ENCODE measurements at places on chromosomes 7 and 10.

GRCh38 chr10:7471720-7472367, 61.0 kb upstream of the SFMBT2 start:
- no peak for DNase-seq

DNA sequence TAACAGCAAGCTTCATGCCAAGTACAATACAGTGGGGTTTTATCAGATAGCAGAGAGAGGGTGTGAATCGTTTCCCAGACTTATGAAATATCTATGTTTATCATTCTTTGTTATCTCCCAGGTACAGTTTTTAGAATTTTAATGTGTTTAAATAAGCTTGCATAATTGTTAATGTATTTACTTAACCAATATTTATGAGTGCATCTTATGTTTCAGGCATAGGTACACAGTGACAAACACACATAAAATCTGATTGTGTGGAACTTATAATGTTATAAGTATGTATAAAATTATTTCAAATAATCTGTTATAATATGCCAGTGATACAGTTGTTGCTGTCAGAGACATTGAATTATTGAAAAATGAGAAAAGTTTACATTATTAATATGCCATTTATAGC, 1011.4 kb upstream of the C7orf33 start:
- no peak for DNase-seq

- no peak for DNase-seq
Observed at GRCh38 chr7:17300012-17300411, 1.6 kb downstream of the AHR start.

- no peak for DNase-seq
Observed at GRCh38 chr7:78529392-78529791, 730.8 kb downstream of the PHTF2 start.

DNA sequence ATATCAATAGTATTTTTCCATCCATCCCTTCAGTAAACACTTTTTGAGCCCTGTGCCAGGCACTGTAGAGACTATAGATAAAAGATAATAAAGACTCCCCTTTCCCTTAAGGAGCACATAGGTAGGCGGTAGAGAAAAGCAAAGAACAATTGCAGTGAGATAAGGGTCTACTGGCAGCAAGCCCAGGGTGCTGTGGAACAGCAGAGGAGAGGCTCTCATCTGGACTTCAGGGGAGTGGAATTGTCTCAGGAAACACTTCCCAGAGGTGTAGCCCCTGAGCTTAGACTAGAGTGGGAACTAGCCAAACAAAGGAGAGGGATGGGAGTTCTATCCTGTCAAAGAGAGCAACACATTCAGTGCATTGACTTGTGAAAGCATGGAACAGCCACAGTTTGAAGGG, 102.0 kb downstream of the NRF1 start:
- no peak for DNase-seq

DNA sequence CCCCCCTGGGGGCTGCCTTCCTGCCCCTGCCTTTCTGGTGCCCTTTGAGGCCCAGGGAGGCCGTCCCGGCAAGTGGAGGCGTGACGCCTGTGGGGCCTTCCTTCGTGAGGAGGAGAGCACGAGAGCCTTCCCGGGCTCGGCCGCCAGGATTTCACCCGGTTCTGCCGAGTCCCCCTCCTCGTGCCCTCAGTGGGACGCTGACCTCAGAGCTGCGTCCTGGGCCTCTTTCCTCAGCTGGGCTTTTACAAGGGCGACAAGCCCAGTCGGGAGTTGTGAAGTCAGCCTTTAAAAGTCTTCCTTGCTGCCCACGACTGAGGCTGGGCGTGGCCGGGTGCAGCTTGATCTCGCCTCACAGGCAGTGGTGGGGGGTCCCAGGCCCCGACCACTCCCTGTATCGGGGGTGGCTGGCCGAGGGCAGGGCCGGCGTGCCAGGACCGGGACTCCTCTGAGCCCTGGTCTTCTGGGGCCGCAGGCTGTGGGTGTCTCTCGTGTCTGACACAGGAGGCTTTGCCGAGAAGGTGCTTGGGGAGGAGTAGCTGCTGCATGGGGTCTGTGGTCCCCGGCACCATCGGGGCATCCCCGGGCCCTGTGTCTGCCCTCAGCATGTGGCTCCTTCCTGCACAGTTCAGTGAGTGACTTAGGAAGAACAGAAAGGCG, 41.8 kb downstream of the FAM20C start:
- DNase-seq: no peak

- peak; percentile 46 for DNase-seq
Observed at GRCh38 chr10:110360857-110361474, 56.2 kb upstream of the SMNDC1 start.
